ENCODE measurements at places on chromosomes 12 and 14.

DNA sequence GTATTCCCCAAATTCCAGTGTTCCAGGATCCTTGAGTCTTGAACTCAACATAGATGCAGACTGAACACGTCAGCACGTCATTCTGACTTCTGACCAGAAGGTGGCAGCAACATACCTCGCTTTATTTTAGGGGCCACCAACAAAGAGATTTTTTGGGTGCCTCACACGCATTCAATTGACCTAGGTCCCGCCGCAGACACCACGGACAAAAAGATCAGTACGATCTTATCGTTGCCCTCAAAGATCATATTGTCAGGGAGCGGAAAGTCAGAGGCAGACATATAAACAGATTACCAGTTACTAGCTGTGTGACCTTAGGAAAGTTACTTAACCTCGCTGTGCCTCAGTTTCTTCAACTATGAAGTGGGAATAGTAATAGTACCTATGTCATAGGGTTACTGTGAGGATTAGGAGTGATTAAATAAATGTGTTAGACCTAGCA lies 6.5 kb upstream of the PRPH start:
- DNase-seq: no peak

GRCh38 chr12:25017336-25017735 lies 68.4 kb upstream of the BCAT1 start:
- peak; percentile 82 for DNase-seq

DNA sequence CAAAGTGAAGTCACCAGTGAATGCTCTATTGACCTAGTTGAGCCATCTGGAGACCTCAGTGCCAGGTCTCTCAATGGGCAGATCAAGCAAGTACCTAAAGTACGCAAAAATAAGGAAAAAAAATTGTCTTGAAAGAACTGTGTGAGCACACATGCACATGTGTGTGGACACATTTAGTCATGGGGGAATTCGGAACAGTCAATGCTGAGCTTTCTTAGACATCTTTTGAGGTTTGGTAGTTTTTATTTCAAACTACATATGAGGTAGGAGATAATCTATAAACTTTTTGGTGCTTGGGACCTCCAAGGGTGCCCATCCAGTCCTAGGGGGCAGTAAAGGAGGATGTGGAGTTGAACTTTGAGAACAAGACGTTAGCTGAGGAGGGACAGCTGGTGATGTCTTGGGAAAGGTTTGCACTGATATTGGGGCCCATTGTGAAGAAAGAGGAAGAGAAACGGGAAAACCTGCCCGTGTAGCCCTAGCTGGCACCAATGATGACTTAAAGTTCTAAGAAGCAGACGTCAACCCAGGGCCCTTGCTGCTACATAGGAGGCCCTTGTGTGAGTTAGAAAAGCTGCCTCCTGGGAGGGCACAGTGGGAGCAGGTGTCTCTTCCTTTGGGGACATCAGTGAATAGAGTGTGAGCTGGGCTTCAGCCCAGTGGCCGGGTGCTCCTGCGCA lies 124.4 kb downstream of the NT5DC3 start:
- no peak for DNase-seq

GRCh38 chr12:40921563-40922163 lies 229.4 kb downstream of the CNTN1 start:
- no peak for DNase-seq

GRCh38 chr12:8096281-8096915 lies 14.3 kb downstream of the NECAP1 start:
- DNase-seq: no peak

GRCh38 chr12:104630230-104630670 lies 173.5 kb downstream of the CHST11 start:
- no peak for DNase-seq

GRCh38 chr12:3713483-3713882 lies 39.4 kb downstream of the CRACR2A start:
- no peak for DNase-seq

DNA sequence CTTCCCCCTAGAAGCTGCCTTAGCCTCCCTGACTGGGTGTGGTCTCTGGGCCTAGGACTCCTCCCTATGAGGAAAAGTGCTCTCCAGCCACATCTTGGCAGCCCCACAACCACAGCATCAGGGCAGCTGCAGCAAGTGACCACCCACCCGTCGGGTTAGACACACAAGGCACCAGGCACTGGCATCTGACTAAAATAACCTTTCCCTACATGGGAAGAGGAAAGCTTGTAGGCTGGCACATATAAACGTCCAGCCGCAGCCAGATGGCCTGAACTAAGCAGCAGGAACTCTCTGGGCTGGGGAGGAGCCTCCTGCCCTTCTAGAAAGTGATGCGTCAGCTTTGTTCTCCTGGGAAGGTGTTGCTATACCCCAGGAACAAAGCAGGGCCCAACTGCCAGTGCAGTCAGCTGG lies 328.7 kb downstream of the DPF3 start:
- DNase-seq: peak; percentile 50

- no peak for DNase-seq
Observed at GRCh38 chr12:133222211-133222610, 13.5 kb downstream of the ANHX start.

- no peak for DNase-seq
Observed at GRCh38 chr12:130552483-130552996, 163.6 kb downstream of the RIMBP2 start.

DNA sequence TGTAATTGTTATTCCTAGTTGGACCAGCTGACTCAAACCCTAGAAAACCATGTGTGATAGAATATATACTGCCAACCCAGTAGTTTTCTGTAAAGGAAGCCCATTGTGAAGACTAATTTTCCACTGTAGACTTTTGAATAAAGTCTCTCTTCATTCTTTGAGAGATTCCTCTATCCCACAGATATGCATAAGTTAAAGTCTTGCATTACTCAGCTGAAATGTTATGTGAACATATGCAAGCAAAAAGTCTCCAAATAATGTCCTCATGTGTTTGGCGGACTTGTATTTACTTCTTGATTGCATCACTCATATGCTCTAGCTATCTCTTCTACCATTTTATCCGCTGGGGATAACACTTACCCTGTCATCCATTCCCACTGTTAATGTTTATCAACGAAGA lies 35.1 kb upstream of the OTOGL start:
- DNase-seq: no peak

DNA sequence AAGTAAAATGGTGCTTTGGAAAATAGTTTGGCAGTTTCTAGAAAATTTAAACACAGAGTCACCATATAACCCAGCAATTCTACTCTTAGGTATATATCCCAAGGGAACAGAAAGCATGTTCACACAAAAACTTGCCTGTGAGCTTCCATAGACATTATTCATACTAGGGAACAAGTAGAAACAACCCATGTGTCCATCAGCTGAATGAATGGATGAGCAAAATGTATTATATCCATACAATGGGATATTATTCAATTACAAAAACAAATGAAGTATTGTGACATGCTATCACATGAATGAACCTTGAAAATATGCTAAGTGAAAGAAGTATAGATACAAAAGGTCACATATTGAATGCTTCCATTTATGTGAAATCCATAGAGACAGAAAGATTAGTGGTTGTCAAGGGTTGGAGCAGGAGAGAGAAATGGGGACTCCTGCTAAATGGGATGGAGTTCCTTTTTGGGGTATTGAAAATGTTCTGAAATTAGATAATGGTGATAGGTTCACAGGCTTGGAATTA lies 7.9 kb downstream of the SLC10A1 start:
- no peak for DNase-seq

DNA sequence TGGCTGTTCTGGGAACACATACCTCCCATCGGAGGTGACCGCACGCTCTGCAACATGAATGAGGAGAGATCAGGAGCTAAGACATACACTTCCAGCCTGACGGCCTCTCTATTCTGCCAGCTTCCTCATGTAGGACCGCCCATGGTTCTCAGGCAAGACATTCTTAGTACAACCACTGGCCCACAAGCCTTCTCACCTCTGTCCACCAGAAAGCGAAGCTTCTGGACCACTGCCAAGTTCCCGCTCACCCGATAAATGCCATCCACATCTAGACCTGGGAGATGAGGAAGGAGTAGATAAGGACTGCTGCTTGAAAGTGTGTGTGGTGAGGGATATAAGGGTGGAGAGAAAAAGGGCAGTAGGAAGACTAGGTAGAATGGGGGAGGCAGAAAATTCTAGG lies 5.2 kb downstream of the ARHGAP9 start:
- DNase-seq: no peak

- DNase-seq: no peak
Observed at GRCh38 chr12:3389986-3390385, 101.0 kb upstream of the PRMT8 start.

GRCh38 chr12:46303039-46303666 lies 34.3 kb upstream of the SLC38A1 start:
- DNase-seq: no peak

DNA sequence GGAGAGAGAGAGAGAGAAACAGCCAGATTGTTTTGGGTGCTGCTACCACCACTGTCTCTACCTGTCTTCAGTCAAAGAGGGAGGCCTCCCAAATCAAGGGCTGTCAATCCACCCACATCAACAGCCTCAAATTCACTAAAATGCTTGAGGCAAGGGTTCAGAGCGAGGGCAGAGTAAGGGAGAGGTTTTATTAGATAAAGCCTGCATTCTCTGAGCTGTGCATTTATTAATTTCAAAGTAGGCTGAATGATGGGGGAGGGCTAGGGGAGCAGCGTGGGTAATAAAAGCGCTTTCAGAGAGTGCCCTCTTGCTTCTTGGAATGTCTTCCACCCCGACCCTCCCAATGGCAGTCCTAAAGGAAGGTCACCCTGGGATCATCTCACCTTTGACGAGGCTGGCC lies 636.5 kb upstream of the TBX3 start:
- no peak for DNase-seq

DNA sequence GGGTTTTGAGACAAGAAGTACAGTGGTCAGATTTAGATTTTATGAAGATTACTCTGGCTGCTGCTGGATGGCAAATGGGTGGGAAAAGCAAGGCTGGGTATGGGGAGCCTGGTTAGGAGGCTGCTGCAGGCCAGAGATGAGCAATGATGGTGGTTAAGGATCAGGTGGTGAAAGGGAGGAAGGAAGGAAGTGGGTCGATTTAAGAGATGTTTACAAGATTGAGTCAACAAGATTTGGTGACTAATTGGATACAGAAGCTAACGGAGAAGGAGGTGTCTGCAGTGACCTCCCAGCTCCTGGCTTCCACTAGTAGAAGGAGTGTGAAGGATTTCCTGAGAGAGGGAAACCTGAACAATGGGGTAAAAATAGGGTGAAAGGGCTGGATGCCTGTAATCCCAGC lies 18.7 kb downstream of the NOS1 start:
- peak; percentile 19 for DNase-seq

GRCh38 chr12:48988030-48988649 lies 10.0 kb downstream of the WNT1 start:
- peak; percentile 56 for DNase-seq

DNA sequence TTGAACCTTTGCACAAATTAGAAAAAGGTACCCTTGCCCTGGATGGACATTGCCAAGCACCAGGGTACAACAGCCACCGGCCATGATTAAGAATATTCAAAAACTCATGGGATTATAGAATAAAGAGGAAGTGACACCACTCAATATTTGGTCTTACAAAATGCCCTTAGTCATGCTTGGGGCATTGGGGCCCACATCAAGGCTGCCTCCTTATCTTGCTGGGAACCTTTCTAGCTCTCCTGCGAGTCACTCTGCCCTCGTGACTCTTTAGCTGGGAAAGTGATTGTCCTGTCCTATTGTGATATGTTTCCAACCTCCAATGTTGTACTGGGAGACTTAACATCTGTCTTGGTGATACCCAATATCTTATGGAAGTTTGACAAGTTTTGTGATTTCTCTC lies 57.8 kb downstream of the GTF2A1 start:
- DNase-seq: no peak

GRCh38 chr12:56980268-56980667 lies 22.9 kb upstream of the RDH16 start:
- no peak for DNase-seq

- DNase-seq: no peak
Observed at GRCh38 chr12:44285321-44285960, 449.6 kb downstream of the TMEM117 start.

- DNase-seq: no peak
Observed at GRCh38 chr14:78530078-78530477, 359.9 kb downstream of the NRXN3 start.

GRCh38 chr12:26275313-26276131 lies 80.1 kb downstream of the SSPN start:
- no peak for DNase-seq
